ENCODE measurements at places on chromosomes 16 and 17. TPM values are rescaled to one million over a fixed set of nuclear protein-coding genes. Genes with fewer than 3 reads are reported as not detected.

Gene CXCL16
- 0.83 TPM for total RNA-seq

Gene SLC16A6
- 1.5 TPM for total RNA-seq

Gene IRX3
- total RNA-seq, result 0.33 TPM

Gene CMTM2
- not detected for total RNA-seq

Gene RNF157
- total RNA-seq, result 0.51 TPM

Gene TBC1D3C
- 1.3 TPM for total RNA-seq

DNA sequence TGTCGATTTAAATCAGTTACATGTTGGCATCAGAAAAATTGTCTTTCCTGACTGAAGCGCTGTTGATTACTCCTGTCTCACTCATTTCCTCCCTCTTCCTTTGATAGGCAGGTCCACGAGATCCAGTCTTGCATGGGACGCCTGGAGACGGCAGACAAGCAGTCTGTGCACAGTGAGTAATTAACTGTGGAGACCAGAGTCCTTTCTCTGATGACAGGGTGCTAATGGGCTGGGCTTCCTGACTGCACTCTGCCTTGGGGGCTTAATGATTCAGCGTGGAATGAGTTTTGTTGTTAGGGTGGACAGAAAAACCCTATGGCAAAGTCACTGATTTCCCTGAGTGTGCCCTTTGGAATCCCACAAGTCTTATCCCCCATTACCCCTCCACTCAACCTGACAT is 6.5 kb downstream of the GOSR2 start:
- peak; percentile 64 for DNase-seq

- DNase-seq, result no peak
Measured at GRCh38 chr17:1315409-1315808, 35.9 kb downstream of the TRARG1 start.

- peak; percentile 76 for DNase-seq
Measured at GRCh38 chr17:70552230-70552981, 383.1 kb downstream of the KCNJ2 start.

GRCh38 chr16:65445313-65446260 is 323.7 kb upstream of the CDH11 start:
- peak; percentile 25 for DNase-seq

DNA sequence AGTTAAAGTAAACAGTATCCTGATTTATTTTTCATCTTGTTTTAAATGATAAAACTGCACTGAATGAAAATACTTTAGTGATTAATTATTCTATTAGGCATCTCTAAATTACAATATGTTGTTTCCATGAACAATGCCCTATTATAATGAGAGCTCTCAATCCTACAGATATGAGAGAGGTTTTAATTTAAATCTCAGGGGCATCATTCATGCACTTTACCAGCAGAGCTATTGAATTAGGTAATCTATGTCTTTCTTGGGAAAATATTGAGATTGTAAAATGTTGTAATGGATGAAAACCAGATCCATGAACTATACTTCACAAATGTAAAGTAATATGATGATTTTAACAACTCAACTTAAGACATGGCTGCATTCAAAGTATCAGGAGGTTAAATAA is 103.8 kb downstream of the ADAMTS18 start:
- no peak for DNase-seq

DNA sequence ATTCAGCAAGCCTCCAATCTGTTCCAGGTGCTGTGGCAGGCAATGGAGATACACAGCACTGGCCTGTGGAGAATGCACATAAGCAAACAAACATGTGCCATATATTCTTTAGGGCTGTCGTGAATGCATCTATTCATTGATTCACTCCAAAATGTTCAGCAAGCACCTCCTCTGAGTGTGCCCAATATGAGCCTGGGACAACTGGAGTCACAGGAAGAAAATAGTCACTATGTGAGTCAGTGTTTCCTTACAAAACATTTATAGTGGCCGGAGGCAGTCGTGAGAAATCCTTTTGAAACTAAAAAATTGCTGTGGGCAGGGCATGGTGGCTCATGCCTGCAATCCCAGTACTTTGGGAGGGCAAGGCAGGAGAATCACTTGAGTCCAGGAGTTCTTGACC is 310.1 kb downstream of the CA10 start:
- DNase-seq, result no peak
